ENCODE measurements at places on chromosomes 11 and 22. TPM values are rescaled to one million over a fixed set of nuclear protein-coding genes. Genes with fewer than 3 reads are reported as not detected.

GRCh38 chr11:73538381-73538872 lies 59.5 kb downstream of the FAM168A start:
- DNase-seq, result no peak

- no peak for DNase-seq
These were observed 267.2 kb upstream of the MTNR1B start for GRCh38 chr11:92702037-92702804.

GRCh38 chr11:15696069-15696468 lies 581.3 kb downstream of the INSC start:
- no peak for DNase-seq

DNA sequence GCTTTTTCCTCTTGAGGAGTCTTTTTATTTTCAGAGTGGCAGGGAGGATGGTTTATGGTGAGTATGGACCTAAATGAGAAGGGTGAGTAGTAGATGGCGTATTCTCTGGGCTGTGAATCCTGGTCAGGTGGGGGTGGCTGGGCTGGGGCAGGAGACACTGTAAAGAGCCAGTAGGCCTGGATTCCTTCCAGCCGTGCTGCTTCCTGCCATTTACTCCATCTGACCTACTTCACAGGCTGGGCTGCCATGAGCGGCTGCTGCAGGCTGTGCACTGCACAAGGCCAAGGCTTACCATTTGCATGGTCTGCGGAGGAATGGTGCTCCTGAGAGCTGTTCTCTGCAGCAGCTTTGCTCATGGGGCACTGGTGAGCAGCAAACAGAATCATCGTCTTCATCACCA lies 297.6 kb downstream of the KIRREL3 start:
- no peak for DNase-seq

PDE3B gene
- 11.3 TPM for total RNA-seq

- DNase-seq, result no peak
These were observed 174.2 kb downstream of the ETS1 start for GRCh38 chr11:128412847-128413791.

Data from activated B cell treated with CpG ODN at 0.5 μM for 24 hours (primary cell).